ENCODE measurements at places on chromosomes 2 and 18.
A peak's percentile ranks its signal among the peaks of the same experiment; 100 is the strongest.

DNA sequence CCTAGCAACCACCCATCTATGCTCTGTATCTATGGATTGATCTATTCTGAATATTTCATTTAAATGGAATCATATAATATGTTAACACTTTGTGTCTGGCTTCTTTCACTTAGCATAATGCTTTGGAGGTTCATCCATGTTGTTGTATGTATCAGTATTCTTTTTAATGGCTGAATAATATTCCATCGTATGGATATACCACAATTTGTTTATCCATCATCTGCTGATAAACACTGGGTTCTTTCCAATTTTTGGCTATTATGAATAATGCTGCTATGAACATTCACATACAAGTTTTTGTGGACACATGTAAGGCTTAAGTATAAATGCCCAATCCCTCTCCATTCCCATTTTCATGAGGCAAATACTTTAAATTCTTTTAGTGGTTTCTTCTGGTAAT lies 52.9 kb downstream of the MRPL33 start:
- DNase-seq, result no peak

DNA sequence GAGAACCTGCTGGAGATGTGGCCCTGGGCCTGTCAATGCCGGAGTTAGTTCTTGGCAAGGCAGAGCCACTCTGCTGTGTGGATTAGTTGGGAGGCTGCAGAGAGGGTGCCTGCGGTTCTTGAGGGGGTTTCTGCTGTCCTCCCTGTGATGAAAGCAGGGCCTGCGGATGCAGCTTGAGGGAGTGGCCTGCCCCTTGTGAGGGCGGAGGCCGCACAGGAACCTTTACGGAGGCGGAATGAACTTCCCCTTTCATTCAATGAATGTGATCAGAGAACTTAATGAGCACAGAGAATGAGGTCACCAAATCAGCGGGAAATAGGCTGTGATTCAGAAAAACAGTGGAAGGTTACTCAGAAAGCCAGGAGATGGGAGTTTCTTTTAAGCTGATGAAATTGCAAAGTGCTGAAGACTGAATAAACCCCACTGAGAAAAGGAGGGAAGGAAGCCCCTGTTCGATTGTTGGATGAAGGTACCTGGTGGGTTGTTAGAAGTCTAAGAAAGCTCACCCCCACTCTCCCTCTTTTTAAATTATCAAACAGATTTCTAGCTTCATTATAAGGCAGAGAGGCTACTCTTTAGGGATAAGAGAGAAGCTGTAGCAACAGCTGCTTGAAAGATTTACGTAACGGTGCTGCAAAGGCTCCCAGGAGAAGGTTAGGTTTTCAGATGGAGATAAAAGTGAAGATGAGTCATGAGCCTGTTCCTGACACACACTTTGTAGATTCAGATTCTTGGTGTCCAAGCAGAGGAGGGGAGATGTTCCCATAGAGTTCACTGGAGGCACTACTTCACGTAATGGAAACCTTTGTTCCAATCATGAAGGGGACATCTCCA lies 47.4 kb downstream of the VWA3B start:
- DNase-seq, result peak; percentile 51

- DNase-seq, result no peak
These were observed 196.7 kb upstream of the SPHKAP start for GRCh38 chr2:228378233-228378632.

- no peak for DNase-seq
These were observed 43.8 kb downstream of the SERTAD2 start for GRCh38 chr2:64609942-64610281.

- no peak for DNase-seq
These were observed 485.1 kb downstream of the NRXN1 start for GRCh38 chr2:50546790-50547189.

GRCh38 chr2:86193901-86194567 lies 1.2 kb downstream of the IMMT start:
- DNase-seq, result no peak

DNA sequence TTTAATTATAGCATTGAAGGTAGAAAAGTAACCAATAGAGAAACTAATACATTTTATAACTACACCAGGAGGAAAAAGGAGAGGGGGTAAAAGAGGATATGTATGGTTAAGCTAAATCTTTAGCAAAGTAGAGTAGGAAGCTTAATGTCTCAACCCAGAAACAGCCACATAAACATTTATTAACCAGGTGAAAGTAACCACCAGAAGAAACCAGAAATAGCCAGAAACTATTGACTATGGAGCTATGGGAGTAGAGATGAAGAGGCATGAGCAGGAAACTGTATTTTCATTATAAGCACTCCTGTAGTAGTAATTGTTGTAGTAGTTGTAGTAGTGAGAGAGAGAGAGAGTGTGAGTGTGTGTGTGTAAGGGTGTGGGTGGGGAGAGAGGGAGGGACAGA lies 617.5 kb upstream of the CHAC2 start:
- no peak for DNase-seq

DNA sequence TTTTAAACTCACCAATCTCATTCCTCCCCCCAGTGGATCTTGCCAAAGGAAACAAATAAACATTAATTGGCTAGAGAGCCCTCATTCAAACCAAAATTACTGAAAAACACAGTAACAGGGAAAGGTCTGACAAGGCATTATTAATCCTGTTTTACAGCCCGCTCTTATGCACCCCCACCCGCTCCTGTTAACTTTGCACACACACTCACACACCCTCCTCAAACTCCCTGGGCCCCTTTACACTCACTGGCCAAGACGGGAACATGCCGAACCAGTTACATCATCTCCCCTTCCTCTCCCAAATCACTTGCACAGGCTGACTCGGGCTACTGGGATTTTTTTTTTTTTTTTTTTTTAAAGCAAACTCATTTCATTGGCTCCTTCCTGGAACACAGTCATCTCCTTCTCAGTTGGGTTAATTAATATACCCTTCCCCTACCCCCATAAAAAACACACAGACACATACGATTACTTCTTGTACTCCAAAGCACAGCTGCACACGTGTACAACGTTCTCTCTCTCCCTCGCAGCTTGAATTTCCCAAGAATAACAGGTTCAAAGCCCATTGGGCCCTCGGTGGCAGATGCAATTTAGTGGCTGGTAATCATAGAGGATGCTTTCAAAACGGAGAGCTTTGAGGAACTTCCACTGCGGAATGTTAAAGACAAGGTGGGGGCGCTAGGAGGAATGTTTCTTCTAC lies 31.8 kb downstream of the KLF7 start:
- DNase-seq, result peak; percentile 93
